ENCODE measurements at places on chromosomes 1 and 21.

- no peak for DNase-seq
These were observed 13.4 kb downstream of the EYA3 start for GRCh38 chr1:28074892-28075511.

- no peak for DNase-seq
These were observed 1.9 kb upstream of the OR2T10 start for GRCh38 chr1:248599396-248599795.

DNA sequence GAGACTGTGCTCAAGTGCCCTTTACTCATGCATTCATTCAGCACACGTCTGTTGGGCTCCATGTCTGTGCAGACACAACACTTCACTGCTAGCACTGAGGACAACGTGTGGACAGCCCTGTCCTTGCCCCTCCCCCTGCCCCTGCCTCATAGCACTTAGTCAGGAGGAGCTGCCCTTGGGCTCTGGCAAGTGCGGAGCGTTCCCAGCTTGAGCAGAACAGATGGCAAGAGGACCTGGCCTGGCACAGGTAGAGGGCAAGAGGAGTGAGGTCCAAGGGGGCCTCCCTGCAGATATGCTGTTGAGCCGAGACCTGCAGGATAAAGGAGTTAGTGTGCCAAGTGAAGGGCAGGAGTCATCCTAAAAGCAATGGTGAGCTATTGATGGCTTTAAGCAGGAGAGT lies 81.3 kb downstream of the GRIK3 start:
- no peak for DNase-seq

DNA sequence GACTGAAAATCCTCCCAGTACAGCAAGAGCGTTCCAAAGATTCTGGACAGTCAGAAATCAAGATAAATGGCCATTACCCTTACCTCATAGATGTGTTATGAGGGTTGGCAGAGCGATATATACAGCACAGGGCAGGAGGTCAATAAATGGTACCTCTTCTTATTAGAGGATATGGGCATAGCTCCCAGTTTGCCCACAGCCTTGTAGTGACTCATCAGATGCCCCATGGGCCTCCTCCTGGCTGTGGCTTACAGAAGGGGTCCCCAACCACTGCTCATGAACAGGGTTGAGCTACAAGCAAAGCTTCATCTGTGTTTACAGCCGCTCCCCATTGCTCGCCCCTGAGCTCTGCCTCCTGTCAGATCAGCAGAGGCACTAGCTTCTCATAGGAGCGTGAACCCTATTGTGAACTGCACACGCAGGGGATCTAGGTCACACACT lies 7.3 kb upstream of the IFNGR2 start:
- DNase-seq = no peak

DNA sequence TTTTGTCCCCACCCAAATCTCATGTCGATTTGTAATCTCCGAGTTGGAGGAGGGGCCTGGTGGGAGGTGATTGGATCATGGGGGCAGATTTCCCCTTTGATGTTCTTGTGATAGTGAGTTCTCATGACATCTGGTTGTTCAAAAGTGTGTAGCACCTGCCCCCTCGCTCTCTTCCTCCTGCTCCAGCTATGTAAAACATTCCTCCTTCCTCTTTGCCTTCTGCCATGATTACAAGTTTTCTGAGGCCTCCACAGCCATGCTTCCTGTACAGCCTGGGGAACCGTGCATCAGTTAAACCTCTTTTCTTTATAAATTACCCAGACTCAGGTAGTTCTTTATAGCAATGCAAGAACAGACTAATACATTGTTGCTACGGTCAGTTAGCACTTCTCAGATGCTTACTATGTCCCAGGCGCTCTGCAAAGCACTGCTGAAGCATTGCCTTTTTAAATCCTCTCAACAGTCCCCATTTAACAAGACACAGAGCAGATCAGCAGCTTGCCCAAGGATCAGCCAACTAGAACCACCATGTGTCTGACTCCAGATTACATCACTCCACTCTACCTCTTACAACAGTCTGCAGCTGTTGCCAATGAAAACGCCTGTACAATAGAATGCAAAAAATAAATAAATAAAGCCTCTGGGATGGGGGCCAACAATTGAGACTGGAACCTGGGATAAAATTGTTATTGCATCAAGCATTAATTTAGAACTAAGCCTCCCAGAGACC lies 52.4 kb upstream of the USP1 start:
- peak; percentile 62 for DNase-seq

DNA sequence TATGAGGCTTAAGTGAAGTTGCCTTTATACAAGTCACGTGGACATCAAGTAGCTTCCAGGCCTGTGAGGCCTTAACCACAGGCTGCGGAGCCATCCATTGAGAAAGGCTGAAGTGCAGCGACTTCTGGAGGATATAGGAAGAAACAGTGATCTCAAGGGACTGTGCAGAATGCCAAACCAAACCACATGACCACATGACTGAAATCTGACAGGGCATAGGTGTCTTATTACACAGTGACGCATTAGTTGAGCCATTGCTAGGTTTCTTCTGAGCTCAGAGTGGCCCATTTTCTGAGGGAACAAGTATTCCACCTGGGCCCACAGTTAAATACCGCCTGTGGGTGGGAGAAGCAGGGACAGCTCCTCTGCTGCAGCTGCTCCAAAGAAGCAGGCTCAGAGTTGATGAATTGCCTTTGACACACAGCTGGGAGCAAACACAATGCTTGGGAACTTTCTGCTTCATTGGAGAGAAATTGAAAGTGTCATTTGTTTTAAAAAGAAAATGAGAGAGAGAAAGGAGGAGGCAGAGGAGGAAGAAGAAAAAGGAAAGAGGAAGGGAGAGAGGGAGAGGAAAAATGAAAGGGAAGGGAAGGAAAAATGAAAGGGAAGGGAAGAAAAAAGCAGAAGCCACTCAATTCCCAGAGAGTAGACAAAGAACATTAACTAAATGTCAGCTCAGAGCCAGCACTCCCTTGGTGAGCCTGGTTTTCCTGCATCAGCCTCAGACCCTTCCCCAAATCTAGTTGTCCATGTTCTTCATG lies 94.4 kb downstream of the COLGALT2 start:
- peak; percentile 60 for DNase-seq

- no peak for DNase-seq
These were observed 11.0 kb downstream of the GSTM5 start for GRCh38 chr1:109722908-109723691.

- no peak for DNase-seq
These were observed 421.5 kb upstream of the USP24 start for GRCh38 chr1:55636696-55637095.

- no peak for DNase-seq
These were observed 6.3 kb downstream of the ARF1 start for GRCh38 chr1:228088586-228089498.

- DNase-seq = no peak
These were observed 12.4 kb downstream of the RUNX1 start for GRCh38 chr21:35036465-35037383.

- DNase-seq = no peak
These were observed 16.4 kb downstream of the LDLRAD1 start for GRCh38 chr1:54001591-54001990.

- DNase-seq = no peak
These were observed 43.4 kb downstream of the RALGPS2 start for GRCh38 chr1:178768423-178768822.

DNA sequence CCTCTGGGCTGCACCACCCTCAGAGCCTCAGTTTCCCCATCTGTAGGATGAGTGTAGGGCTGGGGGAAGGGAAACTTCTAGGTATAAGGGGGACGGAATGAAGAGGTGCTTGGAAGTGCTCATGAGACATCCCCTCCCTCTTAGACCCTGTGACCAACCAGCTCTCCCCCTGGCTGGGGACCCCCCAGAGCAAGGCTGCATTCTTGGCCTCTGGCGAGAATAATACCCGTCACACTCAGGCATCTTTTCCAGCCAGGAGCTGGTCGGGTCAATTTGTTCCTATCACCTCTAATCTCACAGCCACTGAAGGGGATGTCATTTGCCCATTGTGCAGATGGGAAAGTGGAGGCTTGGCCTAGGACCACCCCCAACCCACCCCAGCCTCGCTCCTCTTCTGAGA lies 443.0 kb downstream of the PTPRU start:
- no peak for DNase-seq

- DNase-seq = no peak
These were observed 7.4 kb upstream of the INKA2 start for GRCh38 chr1:111746614-111746999.

GRCh38 chr1:220797553-220797952 lies 10.8 kb downstream of the MTARC1 start:
- no peak for DNase-seq

Measured in right forelimb (tissue), 1 donor.